ENCODE measurements at places on chromosomes 6 and 20. TPM values are rescaled to one million over a fixed set of nuclear protein-coding genes. Genes with fewer than 3 reads are reported as not detected.

DNA sequence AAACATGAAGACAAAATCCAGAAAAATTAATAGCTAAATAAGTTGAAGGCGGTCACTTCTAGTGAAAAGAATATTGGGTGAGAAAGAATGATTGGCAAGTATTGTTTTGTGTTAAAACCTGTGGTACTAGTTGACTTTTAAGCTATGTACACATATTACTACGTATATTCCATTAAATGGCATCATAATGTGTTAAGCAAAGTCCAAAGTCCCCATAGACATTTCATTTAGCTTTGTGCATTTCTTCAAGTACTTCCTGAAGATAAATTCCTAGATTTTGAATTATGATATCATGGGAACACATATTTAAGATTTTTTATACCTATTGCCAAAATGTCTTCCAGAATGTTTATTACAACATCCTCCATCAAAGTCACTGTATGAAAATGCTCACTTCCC lies 272.7 kb upstream of the IRAK1BP1 start:
- DNase-seq, result no peak

GRCh38 chr20:57161478-57162361 lies 104.7 kb downstream of the BMP7 start:
- no peak for DNase-seq

GRCh38 chr6:3226481-3227362 lies 731 bp downstream of the TUBB2B start:
- DNase-seq, result peak; percentile 63

GRCh38 chr6:81938991-81939732 lies 186.7 kb upstream of the TENT5A start:
- no peak for DNase-seq

DNA sequence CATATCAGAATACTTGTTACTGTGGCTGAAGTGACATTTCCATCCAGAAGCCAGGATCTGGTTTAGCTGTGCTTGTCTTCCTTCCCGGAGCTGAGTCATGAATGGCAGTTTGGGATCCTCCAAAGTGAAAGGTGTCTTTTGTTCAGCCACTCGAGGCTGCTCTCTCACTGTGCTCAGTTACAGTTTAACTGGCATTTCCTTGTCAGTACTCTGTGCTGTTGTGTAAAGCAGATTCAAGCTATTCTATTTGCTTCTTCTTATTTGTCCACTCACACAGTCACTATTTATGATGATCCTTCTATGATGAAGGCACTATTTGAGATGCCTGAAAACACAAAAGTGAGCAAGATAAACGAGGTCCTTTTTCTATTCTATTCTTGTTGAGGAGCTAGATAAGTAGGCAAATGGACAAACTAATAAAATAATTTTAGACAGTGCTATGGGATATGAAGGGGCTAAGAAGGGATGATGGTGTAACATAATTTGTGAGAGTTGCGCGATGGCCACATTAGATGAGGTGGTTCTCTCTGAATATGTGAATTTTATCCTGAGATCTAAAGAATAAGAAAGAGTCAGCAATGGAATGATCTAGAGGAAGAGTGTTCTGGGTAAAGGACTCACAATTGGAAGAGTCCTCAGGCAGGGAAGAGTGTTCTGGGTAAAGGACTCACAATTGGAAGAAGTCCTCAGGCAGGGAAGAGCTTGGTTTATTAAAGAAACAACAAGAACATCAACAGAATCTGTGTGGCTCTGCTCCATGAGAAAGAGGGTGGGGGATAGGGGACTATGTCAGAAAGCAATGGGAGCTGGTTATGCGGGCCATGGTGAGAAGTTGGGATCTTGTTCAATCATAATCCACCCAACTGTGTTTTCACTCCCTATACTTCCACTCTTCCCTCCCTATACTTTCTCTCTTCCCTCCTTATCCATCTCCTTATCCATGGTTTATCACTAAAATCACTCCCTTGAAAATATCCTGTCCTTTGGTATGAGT lies 40.1 kb downstream of the CYP24A1 start:
- DNase-seq, result no peak

The CEP57L1 gene
- 19.8 TPM for total RNA-seq

- no peak for DNase-seq
Measured at GRCh38 chr20:53918020-53918311, 152.4 kb downstream of the BCAS1 start.

The CALHM4 gene
- not detected for total RNA-seq

DNA sequence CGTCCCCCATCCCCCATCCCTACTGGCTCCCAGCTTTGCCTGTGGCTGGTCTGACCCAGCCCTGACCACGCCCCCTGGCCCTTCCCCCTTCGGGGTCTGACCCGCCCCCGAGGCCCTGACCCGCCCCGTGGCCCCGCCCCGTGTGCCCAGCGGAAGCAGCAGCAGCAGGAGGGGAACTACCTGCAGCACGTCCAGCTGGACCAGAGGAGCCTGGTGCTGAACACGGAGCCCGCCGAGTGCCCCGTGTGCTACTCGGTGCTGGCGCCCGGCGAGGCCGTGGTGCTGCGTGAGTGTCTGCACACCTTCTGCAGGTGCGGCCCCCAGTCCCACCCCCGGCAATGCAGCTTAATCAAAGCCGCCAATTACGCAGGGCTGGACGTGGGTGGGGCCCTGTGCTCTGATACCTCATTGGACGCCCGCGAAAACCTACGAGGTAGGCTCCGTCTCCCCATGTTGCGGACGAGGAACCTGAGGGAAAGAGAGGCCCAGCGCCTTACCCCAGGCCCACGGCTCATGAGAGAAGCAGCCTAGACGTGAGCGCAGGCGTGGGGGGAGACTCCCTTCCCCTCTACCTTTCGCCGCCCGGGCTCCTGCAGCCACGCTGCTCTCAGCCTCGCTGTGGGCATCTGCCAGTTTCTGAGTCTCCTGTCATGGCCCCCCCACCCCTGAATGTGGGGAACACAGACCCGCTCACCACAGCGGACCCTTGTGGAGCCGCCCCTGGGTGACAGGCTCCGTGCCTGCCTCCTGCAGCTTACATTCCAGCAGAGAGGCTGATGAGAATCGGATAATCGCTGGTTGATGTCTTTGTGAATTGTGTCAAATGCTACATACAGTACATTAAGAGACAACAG lies 12.8 kb downstream of the RBCK1 start:
- DNase-seq, result no peak

The MPIG6B gene
- total RNA-seq, result not detected

GRCh38 chr6:74734901-74735300 lies 471.0 kb downstream of the COL12A1 start:
- no peak for DNase-seq

DNA sequence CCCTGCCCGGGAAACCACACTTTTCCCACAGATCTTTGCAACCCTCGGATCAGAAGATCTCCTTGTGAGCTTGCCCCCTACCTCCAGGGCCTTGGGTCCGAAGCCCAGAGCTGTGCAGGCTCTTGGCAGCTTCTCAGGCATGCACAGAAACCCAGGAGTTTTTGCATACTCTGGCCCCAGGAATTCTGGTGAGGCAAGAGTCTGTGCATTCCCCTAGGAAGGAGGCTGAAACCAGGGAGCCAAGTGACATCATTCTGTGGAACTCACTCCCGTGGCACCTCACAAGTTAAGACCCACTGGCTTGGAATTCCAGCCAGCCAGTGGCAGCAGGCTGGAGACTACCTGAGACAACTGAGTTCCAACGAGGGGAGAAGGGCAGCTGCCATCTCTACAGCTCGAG lies 100.1 kb downstream of the TNFRSF21 start:
- DNase-seq, result no peak

GRCh38 chr6:28264834-28265401 lies 2.0 kb upstream of the ZSCAN26 start:
- DNase-seq, result no peak
